ENCODE measurements at places on chromosomes 13 and 19.
A peak's percentile ranks its signal among the peaks of the same experiment; 100 is the strongest.

GRCh38 chr19:58166268-58166667 lies 15.7 kb upstream of the ZNF329 start:
- DNase-seq = no peak

DNA sequence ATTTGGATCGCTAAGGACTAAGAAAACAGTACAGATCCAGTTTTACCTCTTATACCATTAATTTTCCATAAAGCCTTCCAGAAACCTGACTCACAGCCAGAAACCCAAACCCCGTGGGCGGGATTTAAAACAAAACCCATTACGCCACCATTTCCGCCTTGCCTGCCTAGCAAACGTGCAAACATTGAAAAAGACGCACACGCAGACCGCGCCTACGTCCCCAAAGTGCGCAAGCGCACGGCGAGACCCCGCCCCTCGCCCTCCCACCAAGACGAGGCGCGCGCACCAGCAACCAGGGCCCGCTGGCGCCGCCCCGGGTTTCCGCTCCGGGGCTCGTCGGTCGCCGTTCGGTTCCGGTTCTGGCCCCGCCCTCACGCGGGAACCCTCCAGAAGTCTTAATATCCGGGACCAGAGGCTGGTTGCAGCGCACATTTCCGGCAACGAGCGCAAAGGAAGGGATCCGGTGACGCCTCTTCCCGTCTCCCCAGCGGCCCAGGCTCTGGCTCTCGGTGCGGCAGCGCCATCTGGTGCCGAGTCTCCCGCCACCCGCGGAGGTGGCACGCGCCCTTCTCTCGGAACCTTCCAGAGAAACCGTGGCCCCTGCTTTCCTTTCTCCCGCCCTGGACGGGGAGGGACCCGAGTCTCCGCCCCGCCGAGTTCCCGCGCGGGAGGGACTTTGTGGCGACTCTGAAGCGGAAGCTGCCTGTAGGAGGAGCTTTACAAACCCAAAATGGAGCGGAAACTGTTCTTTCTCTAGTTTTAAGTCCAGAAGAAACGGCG lies 256.9 kb upstream of the STARD13 start:
- DNase-seq = peak; percentile 99

GRCh38 chr19:1055886-1056620 lies 10.9 kb upstream of the ARHGAP45 start:
- no peak for DNase-seq

GRCh38 chr13:50282016-50282415 lies 266.8 kb downstream of the KCNRG start:
- DNase-seq = no peak

DNA sequence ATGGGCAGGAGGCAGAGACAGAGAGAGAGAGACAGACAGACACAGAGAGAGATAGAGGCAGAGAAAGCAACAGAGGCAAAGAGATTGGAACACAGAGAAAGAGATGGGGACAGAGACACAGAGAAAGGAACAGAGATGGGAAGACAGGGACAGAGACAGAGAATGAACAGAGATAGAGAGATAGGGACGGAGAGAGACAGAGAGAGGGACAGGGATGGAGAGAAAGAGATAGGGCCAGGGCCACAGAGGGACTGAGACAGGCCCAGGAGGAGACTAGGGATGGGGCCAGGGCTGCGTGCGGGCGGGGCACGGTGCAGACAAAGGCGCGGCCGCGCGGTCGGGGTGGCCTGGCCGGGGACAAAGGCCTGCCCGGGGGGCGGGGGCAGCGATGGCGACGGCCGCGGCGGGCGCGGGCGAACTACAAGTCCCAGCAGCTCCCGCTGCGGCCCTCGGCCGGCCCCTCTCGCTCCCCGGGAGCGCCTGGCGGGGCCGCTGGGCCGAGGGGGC lies at the start of gene ZNF358:
ZNF358 (plus strand) TSS at position 459 of the 507 bp plus-strand sequence. CDS start 3,140 bp downstream, outside the sequence.
- no peak for DNase-seq

DNA sequence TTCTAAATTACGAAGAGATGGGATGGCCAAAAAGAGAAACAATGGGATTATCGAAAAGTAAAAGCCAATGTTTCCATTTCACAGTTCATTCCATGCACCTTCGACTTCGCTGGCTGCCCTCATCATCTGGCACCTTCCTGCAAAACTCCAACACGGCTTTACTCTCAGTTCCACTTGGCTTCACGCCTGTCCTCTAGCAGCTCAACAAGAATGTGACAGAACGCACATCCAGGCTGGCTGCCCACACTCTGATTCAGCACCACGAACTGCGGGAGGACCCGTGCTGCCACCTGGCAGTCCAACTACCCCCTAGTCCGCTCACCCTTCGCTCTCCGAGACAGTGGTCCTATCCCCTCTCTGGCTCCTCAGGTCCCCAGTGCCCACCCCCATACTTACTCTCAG lies 11.7 kb downstream of the ATP7B start:
- DNase-seq = no peak

- DNase-seq = no peak
Measured at GRCh38 chr13:95411428-95412040, 110.3 kb upstream of the ABCC4 start.

DNA sequence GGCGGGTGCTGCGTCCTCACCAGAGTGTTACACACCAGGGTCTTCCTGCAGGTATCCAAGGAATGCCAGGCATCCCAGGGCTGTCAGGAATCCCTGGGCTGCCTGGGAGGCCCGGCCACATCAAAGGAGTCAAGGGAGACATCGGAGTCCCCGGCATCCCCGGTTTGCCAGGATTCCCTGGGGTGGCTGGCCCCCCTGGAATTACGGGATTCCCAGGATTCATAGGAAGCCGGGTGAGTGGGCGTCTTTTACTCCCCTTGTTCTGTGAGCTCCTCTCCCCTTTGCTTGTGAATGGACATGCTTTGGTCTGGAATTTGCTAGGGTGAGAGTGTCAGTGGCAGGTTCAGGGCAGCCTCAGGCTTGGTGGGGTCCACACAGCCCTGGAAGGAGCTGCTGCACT lies 75.9 kb downstream of the RAB20 start:
- DNase-seq = no peak

- no peak for DNase-seq
Measured at GRCh38 chr13:102002287-102002686, 399.6 kb downstream of the FGF14 start.

DNA sequence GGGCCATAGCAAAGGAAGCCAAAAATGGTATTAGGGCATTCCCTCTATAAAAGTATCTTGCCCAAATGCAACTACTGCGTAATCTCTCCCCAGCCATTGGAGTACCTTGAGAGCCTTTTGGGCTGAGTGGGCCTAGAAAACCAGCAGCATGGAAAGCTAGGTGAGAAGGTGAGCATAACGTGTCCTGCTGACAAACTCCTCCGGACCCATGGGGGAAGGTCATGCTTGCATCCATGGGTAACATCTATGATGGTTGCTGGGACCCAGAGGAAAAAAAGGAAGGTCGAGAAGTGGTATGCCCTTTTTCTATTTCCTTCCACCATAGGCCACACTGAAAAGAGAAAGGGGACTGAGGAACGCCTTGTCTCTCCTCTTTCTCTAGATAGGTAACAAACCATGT lies 57.4 kb downstream of the ZNF728 start:
- no peak for DNase-seq

GRCh38 chr19:44282846-44283245 lies 22.0 kb downstream of the ZNF235 start:
- no peak for DNase-seq

DNA sequence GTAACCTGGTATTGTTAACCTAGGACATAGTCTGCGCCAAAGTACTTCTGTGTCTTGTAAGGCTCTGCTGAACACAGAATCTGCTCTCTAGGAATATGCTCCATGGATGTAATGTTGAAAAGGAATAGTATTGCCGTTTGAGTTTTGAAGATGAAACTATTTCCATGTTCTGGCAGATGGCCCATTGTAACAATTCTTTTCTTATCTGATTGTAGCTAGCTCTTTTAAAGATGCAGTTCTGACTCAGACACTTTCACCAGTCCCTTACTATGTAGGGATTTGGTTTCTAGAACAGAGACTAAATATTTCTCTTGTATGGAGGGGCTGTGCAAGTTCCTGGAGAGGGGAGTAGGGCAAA lies 185.6 kb downstream of the MTUS2 start:
- DNase-seq = no peak

GRCh38 chr13:38648912-38649311 lies 38.0 kb upstream of the FREM2 start:
- no peak for DNase-seq

DNA sequence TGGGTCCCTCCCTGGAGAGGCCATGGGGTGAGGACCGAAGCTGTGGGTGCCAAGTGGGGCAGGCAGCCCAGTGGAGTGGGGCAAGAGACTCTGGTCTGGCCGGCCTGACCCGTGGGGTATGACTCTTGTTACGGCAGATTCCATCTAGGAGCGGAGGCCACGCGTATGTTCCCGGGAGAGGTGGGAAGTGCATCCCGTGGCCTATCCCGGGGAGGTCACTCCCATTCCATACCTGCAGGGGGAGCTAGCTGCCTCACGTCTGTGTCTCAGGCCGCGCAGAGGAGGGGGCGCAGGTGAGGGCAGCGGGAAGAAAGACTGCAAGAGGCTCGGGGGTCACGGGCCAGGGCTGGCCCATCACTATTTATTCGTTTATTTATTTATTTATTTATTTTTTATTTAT lies 4.9 kb downstream of the CSNK1G2 start:
- DNase-seq = no peak

DNA sequence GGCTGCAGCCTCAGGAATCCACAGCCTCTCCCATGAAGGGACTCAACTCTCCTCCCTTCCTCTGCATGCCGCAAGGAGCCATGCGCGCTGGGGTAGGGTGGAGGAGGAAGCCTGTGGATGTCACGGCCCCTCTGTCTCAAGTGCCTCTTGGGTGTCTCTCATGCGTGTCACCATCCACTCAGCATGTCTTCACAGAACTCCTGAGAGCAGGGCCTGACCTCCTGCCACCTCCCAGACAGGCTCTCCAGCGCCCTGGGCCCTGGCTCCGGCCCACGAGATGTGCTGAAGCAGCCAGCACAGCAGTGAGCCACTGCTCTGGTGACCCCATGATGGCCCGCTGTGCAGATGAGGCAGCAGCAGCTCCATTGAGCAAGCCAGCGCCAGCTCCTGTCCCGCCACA lies 25.9 kb upstream of the SPACA7 start:
- DNase-seq = no peak

- no peak for DNase-seq
Measured at GRCh38 chr19:28067882-28068281, 1145.1 kb downstream of the UQCRFS1 start.

DNA sequence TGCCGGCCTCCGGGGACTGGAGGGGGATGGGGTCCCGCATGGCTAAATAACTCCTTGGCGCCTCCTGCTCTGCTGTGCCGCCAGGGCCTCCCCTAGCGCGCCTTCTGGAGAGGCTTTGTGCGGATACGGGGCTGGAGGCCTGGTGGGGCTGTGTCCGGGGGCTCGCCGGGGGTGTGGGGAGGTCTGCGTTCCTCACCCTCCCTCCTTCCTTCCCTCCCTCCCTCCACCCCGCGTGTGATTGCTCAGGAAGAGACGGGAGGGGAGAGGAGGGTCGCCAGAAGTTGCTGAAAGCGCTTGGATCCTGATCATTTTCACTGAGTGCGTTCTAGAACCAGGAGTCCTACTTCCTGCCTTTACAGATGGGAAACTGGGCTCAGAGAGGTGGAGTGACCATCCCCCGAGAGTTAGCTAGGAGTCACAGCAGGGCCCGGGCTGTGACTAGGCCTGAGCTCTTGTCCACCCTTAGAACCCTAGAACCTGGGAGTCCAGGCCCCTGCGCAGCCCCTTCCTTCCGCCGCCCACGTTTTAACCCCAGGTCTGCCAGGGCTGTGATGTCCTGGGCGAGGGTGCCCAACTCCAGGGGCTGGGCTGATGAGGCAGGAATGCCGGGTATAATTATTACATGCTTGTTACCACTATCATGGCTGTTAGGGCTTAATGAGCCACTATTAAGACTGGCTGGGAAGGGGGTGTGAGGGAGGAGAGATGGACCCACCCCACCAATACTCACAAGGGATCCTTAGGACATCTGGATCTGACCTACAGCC lies 782 bp upstream of the JUND start:
- no peak for DNase-seq

DNA sequence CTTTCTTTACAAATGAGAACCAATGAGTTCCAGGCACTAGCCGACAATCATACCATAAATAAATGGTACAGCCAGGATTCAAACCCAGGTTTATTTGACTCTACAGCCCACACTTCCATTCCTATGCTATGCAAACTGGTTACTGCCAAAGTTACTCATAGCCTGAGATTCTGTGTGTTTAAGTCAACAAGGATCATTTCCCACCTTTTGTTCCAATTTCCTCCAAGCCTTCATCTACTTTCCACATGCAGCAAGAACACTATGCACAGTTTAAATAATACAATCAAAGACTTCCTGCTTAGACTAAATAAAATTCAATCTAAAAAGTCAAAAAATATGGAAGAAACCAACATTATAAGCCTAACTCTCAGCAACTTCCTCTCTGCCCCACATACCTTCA lies 59.2 kb upstream of the KLF12 start:
- no peak for DNase-seq

GRCh38 chr13:80783926-80784565 lies 443.1 kb upstream of the SPRY2 start:
- DNase-seq = no peak

- DNase-seq = no peak
Measured at GRCh38 chr13:22693691-22694090, 487.1 kb upstream of the SGCG start.

- no peak for DNase-seq
Measured at GRCh38 chr13:38180126-38180525, 169.5 kb upstream of the UFM1 start.

DNA sequence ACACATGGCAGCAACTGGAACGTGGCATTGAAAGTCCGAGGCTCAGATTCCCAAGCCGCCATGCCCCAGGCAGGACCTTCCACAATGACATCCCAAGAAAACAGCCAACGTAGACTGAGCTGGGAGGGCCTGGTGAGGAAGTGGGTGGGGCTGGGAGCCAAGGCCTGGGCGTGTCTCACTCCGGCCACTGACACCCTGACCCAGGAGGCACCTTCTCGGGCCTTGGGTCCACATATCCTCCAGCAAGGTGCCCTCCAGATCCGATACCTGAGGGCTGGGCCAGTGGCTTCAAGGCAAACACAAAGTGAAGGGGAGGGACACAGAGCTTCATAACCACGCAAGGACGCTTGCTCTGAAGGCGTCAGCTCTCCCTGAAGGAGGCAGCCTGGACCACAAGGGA lies 43.0 kb downstream of the RAB20 start:
- no peak for DNase-seq

- no peak for DNase-seq
Measured at GRCh38 chr19:46861691-46862502, 1.1 kb downstream of the ARHGAP35 start.

DNA sequence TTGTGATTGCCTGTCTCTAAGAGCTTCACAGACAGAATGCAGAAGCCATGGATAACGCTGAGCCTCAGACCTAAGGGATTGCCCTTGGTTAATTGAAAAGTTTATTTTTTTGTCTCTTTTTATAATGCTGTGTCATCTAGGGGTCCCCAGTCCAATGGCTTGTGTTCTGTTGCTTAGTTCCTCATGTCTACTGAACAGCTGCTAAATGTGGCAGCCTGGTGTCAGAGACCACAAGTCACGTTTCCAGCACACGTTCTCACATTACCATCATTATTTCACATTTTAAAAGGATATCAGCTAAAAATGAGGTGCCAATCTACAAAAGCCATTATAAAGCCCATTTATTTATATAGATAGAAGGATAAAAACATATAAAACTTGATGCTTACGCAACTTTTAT lies 1362.0 kb downstream of the PCDH9 start:
- DNase-seq = no peak

- no peak for DNase-seq
Measured at GRCh38 chr13:21338156-21338555, 120.9 kb downstream of the ZDHHC20 start.

- DNase-seq = no peak
Measured at GRCh38 chr19:13899393-13899792, 6.5 kb downstream of the BRME1 start.

- no peak for DNase-seq
Measured at GRCh38 chr13:109130093-109130835, 500.9 kb downstream of the MYO16 start.

- no peak for DNase-seq
Measured at GRCh38 chr19:47022541-47023447, 3.2 kb downstream of the NPAS1 start.

Measured in activated CD4-positive, alpha-beta T cell treated with anti-CD3 and anti-CD28 coated beads for 1 hour (primary cell).